ENCODE measurements at places on chromosomes 1 and 21.

DNA sequence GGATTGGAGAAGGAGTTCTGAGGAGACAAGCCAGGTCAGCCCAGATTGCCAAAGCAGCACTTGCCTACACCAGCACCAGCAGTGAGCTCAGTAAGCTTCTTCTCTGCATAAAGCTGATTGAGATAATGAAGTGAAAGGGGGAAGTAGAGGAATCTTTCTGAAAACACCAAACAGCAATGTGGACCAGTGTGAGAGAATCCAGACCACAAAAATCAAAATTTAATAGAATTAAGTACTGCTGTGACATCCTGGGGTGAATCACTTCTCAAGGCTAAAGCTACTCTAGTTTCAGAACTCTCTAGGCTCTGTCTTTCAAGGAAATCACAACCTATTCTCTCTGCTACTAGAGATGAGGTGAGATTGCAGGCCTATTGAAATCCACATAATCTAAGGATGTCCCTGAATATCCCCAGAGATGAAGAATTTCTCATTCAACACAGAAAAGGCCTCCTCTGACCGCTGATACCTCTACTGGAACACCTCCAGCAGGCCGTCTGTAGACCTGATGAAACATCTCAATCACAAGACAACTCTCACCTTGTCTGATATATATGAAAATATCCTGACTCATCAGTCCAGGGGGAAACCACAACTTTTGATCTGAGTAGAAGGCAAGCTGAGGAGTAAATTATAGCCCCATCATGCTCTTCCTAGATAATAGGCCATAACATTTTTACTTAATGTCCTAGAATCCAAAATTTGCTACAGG lies at the start of gene FCRL4:
Gene FCRL4 (minus strand): TSS at position 127 of the 709 bp plus-strand sequence. CDS start 141 bp downstream, outside the sequence.
- no peak for DNase-seq

GRCh38 chr1:234413990-234414389 lies 40.7 kb downstream of the COA6 start:
- DNase-seq = no peak

DNA sequence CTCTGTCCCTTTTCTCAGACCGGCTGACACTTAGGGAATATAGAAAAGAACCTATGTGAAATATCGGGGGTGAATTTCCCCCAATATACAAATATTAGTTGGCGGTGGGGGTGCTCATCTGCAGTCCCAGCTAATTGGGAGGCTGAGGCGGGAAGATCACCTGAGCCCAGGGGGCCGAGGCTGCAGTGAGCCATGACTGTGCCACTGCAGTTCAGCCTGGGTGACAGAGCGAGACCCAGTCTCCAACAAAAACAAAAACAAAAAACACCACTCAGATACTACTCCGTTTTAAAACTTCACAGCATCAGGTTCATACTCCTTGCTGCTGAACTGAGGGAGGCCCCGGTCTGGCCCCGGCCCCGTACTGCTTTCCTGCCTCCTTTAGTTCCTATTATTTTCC lies 5.9 kb upstream of the EXOSC10 start:
- no peak for DNase-seq

GRCh38 chr1:205315008-205315618 lies 6.4 kb downstream of the NUAK2 start:
- no peak for DNase-seq

- DNase-seq = no peak
Observed at GRCh38 chr1:94719926-94720793, 100.0 kb upstream of the SLC44A3 start.

GRCh38 chr1:243851257-243851756 lies 1.3 kb upstream of the AKT3 start:
- no peak for DNase-seq

GRCh38 chr1:92095874-92096273 lies 15.7 kb downstream of the BTBD8 start:
- no peak for DNase-seq

GRCh38 chr1:246416261-246416660 lies 90.8 kb downstream of the SMYD3 start:
- no peak for DNase-seq

- DNase-seq = no peak
Observed at GRCh38 chr21:32994305-32994704, 31.4 kb upstream of the OLIG2 start.

- DNase-seq = no peak
Observed at GRCh38 chr1:20359451-20360330, 69.0 kb downstream of the VWA5B1 start.

DNA sequence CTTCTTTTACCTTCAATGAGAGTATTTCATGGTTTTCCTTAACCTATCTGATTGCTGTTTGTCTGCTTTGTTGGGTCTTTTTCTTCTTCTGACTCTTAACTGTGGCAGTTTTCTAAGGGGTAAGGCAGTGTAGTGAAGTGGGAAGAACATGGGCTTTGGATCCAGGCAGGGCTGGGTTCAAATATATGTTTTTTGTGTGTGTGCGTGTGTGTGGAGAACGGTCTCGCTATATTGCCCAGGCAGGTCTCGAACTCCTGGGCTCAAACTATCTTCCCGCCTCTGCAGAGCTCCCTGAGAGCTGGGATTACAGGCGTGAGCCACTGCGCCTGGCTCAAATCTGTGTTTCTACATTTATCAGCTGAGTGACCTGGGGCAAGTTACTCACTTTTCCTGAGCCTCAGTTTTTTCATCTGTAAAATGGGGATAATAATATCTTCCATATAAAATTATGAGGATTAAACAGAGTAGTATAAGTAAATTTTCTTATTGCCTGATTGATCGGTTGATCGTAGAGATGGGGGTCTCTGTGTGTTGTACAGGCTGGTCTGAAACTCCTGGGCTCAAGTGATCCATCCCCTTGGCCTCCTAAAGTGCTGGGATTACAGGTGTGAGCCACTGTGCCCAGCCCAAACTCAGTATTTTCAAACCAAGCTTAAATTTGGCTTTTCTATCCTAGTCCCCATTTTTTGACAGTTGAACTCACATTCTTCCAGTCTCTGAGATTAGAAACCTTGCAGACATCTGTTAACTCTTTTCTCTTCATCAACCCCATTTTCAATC lies 36.0 kb upstream of the MACF1 start:
- DNase-seq = no peak

- no peak for DNase-seq
Observed at GRCh38 chr1:228156515-228156881, 6.8 kb downstream of the GJC2 start.

DNA sequence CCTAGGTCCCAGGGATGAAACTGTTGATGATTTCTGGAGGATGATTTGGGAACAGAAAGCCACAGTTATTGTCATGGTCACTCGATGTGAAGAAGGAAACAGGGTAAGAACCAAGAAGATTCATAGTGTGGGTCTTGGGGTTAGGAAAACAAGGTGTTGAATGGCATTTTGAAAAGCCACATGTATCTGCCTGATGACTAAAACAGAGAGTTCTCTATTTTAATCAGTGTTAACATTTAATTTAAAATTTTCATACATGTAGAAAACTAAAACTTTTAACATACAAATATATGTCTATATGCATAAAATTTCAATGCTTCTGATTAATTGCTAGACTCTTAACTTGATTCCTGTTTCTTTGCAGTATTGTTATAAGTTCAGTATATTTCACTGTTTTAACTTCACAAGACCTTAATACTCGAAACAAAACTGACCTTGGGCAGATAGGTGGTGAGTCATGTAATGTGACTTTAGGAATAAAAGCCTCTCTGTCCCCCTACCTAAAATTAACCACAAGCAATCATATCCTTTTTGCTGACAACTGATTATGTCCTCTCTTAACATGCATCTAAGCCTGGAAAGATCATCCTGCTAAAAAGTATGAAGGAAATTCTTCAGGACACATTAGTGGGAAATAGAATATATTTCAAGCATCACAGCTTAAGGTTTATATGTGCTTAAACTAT lies 95.6 kb downstream of the PTPRC start:
- DNase-seq = no peak

DNA sequence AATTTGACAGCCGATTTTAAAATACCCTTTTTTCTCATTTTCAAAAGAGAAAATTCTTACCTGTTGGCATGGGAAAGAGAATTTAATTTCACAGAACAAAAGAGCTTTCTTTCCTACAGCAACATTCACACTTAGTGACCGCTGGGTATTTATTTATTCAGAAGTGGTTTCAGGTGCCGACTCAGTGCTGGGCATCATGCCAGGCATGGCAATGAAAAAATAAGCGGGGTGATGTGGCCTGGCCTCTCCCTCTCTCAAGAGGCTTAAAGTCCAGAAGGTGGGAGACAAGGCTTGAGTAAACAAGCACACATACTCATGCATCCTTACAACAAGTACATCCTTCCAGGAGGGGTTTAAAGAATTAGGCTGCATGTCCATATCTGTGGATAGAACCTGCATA lies 4.1 kb upstream of the PCP4 start:
- no peak for DNase-seq

- no peak for DNase-seq
Observed at GRCh38 chr1:95263450-95263849, 29.4 kb downstream of the RWDD3 start.

DNA sequence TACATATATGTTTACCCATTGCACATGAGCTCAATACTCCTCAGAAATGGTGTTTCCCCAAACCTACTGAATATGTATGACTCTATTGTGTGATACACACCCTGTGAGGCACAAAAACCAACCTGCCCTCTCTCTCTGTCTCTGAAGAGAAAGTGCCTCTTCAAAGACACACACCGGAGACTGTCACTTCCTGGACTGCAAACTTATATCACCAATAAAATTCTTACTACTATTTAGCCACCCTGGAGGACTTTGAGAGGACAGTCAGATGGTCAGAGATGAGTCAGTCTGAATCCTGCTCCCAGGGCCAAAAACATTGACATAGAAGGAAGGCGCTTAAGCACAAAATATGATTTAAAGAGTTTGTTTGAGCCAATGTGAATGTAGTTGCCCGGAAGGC lies 110.4 kb downstream of the PPIAL4G start:
- DNase-seq = no peak

DNA sequence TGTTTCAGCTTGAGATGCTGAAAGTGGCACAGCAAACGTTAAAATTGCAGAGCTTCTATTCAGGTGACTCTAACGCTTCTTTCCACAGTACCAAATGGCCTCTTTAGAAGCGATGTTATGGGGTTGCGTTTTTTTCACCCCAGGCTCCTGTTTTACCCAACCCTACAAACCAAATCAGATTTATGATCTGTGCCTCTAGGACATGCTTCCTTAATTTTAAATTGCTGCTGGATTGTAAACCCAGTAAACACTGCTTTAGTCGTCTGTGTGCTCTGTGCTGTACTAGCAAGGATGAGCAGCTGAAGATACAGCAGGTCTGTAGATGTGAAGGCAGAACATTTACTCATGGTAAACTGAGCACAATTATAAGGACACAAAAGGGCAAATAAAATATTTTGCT lies 13.0 kb downstream of the KCNK2 start:
- DNase-seq = no peak

- no peak for DNase-seq
Observed at GRCh38 chr1:232226197-232226712, 403.7 kb downstream of the SIPA1L2 start.

- DNase-seq = no peak
Observed at GRCh38 chr1:41720861-41721410, 197.8 kb downstream of the HIVEP3 start.

DNA sequence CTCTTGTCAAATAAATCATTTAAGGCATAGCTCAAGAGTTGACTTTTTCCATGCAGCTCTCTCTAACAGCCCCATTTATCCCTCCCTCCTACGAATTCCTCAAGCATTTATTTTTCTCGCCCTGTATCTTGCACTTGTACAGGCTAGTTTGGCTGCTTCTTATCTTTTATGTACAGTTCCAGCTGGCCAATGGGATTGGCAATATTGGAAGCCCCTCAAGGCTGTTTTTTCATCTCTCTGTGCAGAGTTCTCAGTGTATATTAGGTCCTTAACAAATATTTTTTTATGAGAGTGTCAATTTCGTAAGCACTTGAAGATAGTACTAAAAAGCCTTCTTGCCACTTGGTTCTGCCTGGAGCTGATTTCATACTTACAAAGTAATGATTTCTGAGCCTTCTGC lies 356.0 kb downstream of the ST6GALNAC3 start:
- no peak for DNase-seq

- no peak for DNase-seq
Observed at GRCh38 chr1:89929467-89930063, 65.3 kb upstream of the ZNF326 start.

- DNase-seq = no peak
Observed at GRCh38 chr1:64195081-64195395, 8.4 kb upstream of the UBE2U start.

- no peak for DNase-seq
Observed at GRCh38 chr1:237105826-237106225, 63.8 kb downstream of the RYR2 start.

GRCh38 chr1:71948561-71948960 lies 333.8 kb downstream of the NEGR1 start:
- no peak for DNase-seq

- no peak for DNase-seq
Observed at GRCh38 chr1:3190256-3191041, 121.4 kb downstream of the PRDM16 start.

- no peak for DNase-seq
Observed at GRCh38 chr1:59666106-59666505, 148.6 kb upstream of the HOOK1 start.

- DNase-seq = no peak
Observed at GRCh38 chr1:178308438-178308837, 188.3 kb downstream of the CLEC20A start.

- no peak for DNase-seq
Observed at GRCh38 chr1:151158751-151159251, 2.4 kb downstream of the TNFAIP8L2 start.

DNA sequence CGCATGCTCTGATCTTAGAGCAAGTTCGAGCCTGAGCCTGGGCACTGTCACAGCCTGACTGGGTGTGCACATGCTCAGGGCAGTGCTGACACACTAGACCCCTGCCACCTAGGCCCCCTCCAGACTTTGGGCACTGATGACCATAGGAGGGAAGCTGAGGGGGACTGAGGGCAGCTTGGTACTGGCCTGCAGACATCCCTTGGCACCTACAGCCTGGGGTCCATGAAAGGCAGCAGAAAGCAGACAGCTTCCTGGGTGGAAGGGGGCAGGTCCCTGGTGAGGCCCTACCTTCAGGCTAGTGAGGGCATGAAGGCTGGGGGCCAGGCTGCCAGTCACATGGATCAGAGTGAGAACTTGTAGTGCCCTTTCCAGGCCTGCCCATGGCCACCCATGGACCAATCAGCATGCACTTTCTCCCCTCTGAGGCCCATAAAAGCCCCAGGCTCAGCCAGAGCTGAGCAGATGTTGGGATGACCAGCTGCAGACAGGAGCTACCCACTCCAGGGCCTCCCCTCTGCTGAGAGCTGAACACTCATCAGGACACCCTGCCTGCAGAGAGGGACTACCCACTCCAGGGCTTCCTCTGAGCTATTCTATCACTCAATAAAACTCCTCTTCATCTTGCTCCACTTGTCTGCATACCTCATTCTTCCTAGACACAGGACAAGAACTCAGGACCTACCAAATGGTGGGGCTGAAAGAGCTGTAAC lies 680.8 kb downstream of the MATN1 start:
- DNase-seq = no peak

DNA sequence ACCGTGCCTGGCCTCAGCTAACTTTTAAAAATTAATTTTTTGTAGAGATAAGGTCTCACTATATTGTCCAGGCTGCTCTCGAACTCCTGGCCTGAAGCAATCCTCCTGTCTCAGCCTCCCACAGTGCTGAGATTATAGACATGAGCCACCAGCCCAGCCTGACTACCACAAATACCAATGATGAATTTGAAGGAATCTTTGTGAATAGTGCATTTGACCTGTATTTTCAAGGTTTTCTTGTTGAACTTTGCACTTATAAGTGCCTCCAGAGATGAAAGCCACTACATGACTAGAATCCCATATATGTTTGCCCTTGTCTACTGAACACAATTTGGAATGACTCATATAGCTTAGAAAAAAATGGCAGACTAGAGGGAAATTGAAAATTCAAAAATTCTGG lies 297.3 kb downstream of the NFIA start:
- no peak for DNase-seq

Measured in stimulated activated CD8-positive, alpha-beta memory T cell treated with anti-CD3 and anti-CD28 coated beads, Interleukin-4, amount 100 ng/mL, for 1 hour (primary cell).